Activated CD4-positive, alpha-beta T cell treated with anti-CD3 and anti-CD28 coated beads, Interleukin-10, Interleukin-2, amounts not matched to agents 100 ng/mL and 50 ng/mL, durations not matched to agents 16 hours and 8 hours (primary cell): ENCODE measurements at places on chromosomes 16 and 17.

DNA sequence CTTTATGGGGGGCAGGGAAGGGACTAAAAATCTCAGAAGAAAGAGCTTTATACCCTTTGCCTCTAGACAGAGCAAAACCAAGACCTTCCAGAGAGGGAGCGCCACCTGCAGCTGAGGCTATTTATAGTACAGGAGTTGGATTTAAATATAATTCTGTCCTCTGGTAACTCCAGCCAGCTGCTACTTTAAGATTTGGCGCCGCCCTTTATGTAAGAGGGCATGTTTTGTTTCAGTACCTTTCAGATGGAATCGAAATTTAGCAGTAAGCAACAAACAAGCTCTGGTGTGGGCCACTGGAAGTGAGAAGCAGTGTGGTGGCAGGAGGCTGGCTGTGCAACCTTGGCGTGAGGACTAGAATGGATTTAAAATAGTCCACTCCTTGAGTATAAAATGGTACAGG is 5.2 kb upstream of the GUCY2D start:
- peak; percentile 49 for DNase-seq

- peak; percentile 35 for DNase-seq
These were observed 3.9 kb downstream of the VPS35L start for GRCh38 chr16:19559242-19559910.

DNA sequence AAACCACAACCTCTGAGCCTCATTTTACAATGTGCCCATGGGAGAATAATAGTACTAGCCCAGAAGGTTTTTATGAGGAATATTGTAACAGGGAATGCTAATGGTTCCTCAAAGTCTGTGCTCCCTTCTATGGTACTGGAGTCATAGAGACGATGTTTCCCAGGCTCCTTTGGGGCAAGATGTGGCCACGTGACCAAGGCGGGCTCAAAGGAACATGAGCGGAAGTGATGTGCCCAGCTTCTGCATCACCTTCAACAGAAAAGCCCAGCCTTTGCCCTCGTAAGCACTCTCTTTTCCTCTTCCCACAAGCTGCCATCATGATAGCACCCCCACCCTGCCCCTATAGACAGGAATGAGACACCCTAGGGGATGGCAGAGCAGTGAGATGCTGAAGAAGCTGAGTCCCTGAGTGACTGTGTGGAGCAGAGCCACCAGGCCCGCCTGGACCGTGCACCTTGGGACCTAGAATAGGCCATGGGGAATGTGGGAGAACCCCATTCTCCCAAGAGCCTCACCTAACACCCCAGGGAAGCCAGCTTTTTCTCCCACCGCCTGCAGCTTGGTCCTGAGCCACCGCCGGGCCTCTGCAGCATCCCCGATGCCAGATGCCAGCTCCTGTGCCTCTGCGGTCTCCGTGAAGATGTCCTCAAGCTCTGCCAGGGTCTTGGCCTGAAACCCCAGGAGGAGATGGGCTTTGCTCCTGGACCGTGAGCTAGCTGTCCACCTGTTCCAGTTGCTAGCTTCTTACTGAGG is 22.2 kb upstream of the PIK3R6 start:
- DNase-seq, result no peak

GRCh38 chr16:84063980-84064379 is 21.4 kb upstream of the SLC38A8 start:
- no peak for DNase-seq

- DNase-seq, result no peak
These were observed 16.7 kb downstream of the MMP15 start for GRCh38 chr16:58042001-58042885.

GRCh38 chr16:53209877-53210276 is 155.1 kb downstream of the CHD9 start:
- DNase-seq, result no peak

DNA sequence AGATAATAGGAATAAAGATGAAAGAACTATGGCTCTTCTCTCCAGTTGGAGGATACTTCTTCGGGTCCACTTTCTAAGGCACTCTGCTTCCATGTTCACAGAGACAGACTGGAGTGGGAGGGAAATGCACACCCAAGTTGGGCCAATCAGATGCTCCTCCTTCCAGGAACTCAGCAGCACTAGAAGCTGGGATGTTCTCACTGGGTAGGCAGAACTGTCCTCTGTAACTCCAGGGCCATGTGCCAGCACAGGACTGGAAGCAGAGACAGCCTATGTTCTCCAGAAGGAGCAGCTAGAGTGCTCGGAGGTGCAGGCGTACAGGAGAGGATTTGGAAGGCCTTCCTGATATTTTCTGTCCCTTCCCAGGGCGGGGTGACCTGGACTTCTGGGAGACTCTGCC is 49.9 kb upstream of the SREBF1 start:
- DNase-seq, result no peak

- peak; percentile 28 for DNase-seq
These were observed 17.7 kb upstream of the RMI2 start for GRCh38 chr16:11327277-11328171.

DNA sequence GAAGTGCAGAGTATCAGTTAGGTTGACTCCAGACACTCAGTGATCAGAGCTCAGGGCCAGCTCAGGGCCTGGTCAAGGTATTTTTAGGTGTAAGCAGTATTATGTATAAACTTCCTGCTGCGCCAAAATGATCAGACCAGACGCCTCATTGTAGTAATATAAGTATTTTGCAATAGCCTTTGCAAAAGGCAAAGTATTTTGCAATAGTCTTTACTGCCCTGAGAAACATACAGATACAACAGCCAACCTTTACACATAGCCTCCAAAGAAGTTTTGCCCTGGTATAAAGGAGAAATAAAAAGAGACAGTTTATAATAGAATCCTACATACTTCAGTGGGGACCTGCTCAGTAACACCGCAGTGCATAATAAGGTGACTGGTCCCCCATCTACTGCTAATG is 333.0 kb upstream of the EEF2KMT start:
- no peak for DNase-seq

- DNase-seq, result no peak
These were observed 9.8 kb downstream of the TP53 start for GRCh38 chr17:7677388-7678067.

- no peak for DNase-seq
These were observed 981 bp downstream of the GLG1 start for GRCh38 chr16:74605746-74606520.

DNA sequence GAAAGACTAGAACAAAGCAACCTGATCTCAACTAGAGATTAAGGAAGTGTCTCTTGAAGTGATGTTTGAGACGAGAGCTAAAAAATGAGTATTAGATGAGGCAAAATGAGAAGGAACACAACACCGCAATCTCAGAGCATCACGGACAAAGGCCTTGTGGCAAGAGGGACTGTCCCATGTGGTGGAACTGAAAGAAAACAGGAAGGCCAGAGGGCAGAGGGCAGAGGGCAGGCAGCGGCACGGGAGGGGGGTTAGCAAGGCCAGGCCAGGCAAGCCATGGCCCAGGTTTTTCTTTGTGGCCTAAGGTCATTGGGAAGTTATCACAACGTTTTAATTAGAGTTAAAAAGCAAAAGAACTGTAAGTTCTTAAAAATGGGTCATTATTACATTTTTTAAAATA is 22.5 kb downstream of the RPA1 start:
- DNase-seq, result peak; percentile 14

- DNase-seq, result no peak
These were observed 96.1 kb downstream of the C17orf67 start for GRCh38 chr17:56737421-56738161.

GRCh38 chr16:13427943-13428342 is 492.0 kb upstream of the ERCC4 start:
- DNase-seq, result no peak

DNA sequence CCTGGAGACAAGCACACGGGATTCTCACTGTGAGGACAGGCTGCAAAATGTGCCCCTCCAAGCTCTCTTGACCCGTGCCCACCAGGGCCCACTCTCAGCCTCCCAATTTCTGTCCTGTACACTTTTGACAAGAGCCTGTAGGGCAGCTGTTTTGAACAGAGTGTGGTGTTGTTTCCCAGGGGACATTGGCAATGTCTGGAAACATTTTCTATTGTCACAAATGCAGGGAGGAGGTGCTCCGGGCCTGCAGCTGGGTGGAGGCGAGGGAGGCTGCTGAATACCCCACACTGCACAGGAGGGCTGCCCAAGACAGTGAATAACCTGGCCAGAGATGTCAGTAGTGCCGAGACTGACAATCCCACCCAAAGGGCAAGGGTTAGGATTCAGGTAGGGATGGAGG is 10.5 kb downstream of the CEP295NL start:
- DNase-seq, result no peak
